ENCODE measurements at places on chromosomes 7 and 10.

DNA sequence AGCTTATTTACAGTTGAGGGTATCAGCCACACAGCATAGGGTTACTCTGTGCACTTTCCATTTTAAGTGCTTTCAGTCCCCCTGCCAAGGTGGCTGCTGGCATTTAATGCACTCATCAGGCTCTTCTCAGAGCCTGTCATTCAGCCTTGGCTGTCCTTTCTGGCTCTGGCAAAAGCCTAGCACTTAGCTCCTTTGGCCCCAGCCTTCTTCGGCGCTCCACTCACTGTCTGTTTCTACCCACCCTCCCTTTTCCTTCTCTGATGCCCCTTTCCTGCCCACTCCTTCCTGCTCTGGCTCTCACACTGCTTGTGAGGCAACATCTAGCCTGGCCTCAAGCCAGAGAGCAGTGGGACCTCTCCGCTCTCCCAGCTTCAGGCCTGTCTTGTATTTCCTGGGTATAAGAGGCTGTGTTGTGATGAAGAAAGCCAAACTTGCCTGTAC, 60.2 kb downstream of the WIPF3 start:
- no peak for DNase-seq

DNA sequence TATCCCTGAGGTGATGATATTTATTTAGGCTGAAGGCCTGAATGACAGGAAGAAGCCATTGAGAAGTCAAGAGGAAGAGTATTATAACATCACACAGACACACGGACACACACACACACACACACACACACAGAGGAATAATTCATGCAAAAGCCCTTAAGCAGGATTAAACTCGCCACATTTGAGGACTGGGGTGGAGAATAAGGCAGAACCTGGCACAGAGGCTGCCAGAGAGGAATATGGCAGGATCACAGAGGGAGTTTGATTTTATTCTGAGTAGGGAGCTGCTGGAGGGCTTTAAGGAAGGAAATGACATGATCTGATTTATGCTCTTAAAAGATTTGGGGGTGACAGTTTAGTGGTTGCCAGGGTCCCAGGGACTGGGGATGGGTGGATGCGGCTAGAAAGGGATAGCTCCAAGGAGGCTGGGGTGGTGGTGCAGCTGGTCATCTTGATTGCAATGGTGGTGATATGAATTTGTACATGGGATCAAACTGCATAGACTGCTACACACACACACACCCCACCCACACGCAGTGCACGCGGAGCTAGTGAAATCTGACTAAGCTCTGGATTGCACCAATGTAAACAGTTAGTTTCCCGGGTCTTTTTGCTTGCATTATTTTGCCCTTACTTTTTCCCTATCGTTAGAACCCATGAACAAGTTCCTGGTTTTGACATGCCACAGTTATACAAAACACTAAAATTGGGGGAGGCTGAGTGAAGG, 11.2 kb downstream of the SMURF1 start:
- DNase-seq = no peak

- DNase-seq = no peak
Measured at GRCh38 chr7:129126314-129126713, 18.2 kb upstream of the TSPAN33 start.

GRCh38 chr10:28327491-28327880, 24.6 kb upstream of the MPP7 start:
- DNase-seq = no peak

GRCh38 chr10:73653701-73654100, 2.1 kb downstream of the SYNPO2L start:
- peak; percentile 29 for DNase-seq

GRCh38 chr7:102875700-102876295, 37.0 kb upstream of the LRRC17 start:
- DNase-seq = no peak

DNA sequence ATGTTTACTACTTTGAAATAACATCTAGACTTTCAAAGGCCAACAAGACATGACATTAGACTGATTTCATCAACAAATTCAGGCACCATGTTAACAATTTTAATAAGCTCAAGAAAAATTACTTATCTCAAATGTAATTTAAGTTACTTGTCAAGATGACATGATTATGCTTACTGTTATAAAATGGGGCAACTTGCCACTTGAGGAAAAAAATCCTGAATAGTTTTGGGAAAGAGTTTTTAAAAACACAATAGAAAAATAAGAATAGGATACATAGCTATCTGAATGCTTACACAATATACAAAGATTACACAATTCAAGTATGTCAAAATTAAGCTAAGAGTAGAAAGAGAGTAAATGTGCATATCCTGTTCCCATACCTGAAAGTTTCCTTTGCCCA, 85.4 kb downstream of the RNF32 start:
- DNase-seq = no peak

GRCh38 chr10:104246976-104247375, 7.7 kb upstream of the GSTO1 start:
- no peak for DNase-seq

GRCh38 chr7:27947586-27948278, 207.8 kb downstream of the TAX1BP1 start:
- no peak for DNase-seq

GRCh38 chr7:46957195-46957594, 624.7 kb downstream of the TNS3 start:
- no peak for DNase-seq

DNA sequence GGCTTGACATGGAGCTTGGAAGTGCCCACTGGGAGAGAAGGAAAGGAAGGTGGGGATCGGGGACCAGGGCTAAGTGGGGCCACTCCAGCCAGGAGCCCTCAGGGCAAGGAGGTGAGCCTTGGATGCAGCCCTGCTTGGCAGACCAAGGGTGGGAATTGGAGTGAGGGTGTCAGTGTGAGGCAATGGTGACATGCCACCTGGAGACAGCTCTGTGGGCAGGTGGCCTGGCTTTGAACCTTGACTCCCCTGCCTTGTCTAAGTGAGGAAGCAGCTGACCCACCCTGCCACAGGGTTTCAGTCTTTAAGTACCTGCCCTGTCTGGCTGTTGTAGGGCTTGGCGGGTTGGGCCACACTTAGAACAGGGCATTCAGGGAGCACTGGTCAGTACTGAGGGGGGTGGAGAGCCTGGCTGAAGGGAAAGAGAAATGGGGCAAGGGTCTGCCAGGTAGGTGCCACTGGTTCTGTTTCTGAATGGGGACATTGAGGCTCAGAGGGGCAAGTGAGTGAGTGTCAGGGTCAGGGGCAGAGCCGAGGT, 4.8 kb downstream of the RAMP3 start:
- DNase-seq = no peak

DNA sequence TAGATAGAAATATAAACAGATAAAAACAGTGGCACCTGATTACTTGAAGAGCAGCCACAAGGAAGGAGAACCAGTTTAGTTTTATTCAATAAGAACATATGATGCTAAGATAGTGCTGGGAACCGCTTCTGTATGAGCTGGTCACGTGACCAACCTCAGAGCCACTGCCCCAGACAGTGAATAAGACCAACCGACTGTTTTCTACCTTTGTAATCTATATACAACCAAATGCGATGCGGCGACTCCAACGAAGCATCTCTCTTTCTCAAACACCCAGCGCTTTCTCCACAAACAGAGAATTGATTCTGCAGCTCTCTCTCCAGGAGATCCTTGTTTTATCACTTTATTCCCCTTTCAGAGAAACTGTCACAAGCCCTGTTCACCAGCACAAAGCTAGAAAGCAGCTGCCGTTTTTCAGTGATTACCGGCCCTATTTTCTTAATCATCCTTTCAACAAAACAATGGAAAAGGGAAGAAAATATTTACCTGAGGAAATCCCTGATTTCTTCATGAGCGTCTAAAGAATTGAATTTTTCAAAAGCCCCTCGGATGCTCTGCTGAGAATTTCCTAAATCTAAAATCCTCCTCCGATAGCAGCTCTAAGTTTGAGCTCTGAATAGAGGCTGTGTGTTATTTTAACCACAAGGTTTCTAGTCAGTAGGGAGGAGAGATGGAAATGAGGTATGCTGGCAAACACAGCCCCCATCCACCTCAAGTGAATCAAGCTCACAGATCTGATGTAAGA, 55.7 kb upstream of the JCAD start:
- DNase-seq = peak; percentile 32

GRCh38 chr7:158816995-158817394, 12.3 kb downstream of the ESYT2 start:
- DNase-seq = no peak

GRCh38 chr10:4201866-4202825, 417.1 kb upstream of the KLF6 start:
- DNase-seq = no peak

- no peak for DNase-seq
Measured at GRCh38 chr7:107982042-107982840, 20.7 kb downstream of the LAMB1 start.

- no peak for DNase-seq
Measured at GRCh38 chr7:40315277-40315676, 180.5 kb downstream of the SUGCT start.

DNA sequence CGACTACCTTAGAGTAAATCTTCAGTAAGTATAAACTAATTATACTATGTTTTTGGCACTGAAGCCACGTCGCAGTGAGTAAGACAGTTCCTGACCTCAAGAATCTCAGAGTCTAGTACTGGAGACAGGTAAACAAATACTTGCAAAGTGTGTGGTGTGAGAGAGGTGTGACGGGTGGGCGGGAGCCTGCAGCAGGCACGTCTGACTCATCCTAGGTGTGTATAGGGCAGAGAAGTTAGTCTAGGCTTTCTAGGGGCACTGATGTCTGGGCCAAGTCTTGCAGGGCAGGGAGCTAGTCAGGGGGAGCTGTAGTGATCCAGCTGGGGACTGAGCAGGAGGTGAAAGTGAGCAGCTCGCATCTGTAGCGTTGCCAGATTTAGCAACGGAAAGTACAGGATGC, 35.9 kb upstream of the SFTPD start:
- DNase-seq = no peak

DNA sequence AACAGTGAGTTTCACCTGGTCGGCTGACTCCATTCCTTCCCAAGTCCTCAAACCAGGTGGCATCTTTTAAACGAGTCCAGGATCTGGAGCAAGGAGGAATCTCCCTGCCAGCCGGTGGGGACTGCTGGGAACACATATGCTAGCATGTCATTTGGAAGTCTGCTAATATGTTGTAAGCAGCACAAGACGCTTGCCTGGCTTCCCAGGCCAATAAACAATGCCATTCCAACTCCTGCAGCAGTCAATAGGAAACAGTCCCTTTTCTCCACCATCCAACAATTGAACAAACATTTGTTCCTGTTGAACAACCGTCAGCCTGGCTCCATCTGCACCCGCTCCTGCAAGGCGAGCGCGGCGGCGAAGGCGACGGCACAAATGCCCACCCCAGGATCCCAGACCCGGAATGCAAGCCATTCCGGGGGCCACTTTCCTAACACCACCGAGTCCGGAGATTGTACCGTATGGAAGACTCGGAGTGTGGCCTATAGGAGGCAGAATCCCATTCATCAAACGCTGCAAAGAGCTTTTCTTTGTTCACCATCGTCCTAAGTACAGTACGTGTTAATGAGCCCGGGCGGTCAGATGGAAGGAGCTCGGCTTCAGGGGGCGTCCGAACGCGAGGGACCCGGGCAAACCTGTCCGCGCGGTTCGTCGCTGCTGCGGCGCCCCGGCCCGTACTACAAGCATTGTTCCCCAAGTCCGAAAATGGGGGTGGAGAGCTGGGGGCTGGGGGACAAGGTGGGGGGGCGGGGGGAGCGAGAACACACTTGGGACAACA, 1.6 kb downstream of the FAM53B start:
- peak; percentile 80 for DNase-seq

- DNase-seq = no peak
Measured at GRCh38 chr10:80081801-80082750, 3.6 kb downstream of the TMEM254 start.

- DNase-seq = no peak
Measured at GRCh38 chr7:138543739-138544138, 83.7 kb downstream of the TRIM24 start.

- DNase-seq = no peak
Measured at GRCh38 chr7:36192053-36192824, 39.2 kb downstream of the EEPD1 start.

- peak; percentile 79 for DNase-seq
Measured at GRCh38 chr7:42493436-42494198, 256.6 kb upstream of the GLI3 start.

- no peak for DNase-seq
Measured at GRCh38 chr10:102935505-102935904, 17.4 kb downstream of the CNNM2 start.

GRCh38 chr7:74476626-74477025, 22.9 kb downstream of the GTF2IRD1 start:
- DNase-seq = no peak

DNA sequence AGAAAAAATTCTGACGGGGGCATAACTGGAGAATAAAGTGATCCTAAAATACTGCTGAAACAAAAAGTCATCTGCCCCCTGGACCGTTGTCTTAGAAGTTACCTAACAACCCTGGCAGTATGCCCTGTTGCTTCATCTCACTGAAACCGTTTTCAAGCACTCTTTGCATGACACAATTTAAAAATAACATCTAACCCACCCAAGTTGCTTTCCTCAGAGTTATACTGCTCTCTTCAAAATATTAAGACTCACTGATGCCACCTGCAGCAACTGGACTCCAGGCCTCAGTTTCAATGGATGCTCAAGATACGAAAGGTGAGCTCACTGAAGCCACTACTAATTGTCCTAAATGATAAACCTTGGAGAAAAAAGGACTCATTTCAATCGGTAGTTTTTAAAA, 57.4 kb downstream of the CDK6 start:
- no peak for DNase-seq

GRCh38 chr7:71343039-71343438, 211.1 kb downstream of the GALNT17 start:
- no peak for DNase-seq

- no peak for DNase-seq
Measured at GRCh38 chr7:128934361-128935341, 3.1 kb upstream of the IRF5 start.

DNA sequence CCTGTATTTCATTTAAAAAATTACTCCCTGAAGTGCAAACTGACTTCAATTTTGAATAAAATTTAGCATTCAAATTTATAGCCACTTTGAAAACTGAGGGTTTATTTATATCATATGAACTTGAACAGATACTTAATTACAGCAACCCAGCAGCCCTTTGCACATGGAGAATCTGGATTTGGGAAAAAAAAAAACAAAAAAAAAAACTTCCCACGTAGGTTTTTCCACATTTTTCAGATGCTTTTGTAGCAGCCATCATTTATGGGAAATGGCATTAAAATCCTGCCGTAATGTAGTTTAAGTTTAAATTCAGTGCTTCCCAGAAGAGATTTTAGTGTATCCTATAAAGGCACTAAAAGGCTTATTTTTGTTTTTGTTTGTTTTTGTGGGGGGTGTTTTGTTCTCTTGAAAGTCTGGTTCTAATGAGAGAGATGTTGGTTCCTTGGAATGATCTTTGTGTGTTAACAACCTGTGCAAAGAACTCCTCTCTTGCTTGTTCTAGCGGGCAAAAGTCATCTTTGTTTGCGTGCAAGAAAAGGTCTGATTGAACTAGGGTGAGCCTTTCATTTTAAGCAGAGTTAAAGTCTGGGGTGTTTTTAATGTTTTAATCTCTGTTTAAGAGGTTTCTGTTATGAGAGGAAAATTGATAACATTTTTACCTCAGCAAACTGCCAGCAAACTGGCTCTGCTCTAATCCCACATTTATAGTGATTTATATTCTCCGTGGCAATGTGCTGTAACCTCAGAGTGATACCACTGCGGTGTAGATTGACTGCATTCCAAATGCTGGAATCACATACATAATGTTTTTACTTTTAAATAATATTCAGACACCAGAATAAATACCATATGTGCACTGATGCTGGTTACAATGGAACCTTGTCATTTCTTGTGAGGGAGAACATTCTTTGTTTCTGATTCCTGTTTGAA, 105.5 kb downstream of the WNT2 start:
- no peak for DNase-seq

All from neural progenitor cell (in vitro differentiated cells).